ENCODE measurements at places on chromosomes 5 and 9. TPM values are rescaled to one million over a fixed set of nuclear protein-coding genes. Genes with fewer than 3 reads are reported as not detected.

- no peak for DNase-seq
Observed at GRCh38 chr5:113036826-113037225, 60.2 kb downstream of the DCP2 start.

DRD1 gene
- not detected for total RNA-seq

GRCh38 chr5:174721530-174722432 is 2.6 kb upstream of the MSX2 start:
- no peak for DNase-seq

GLDC gene
- total RNA-seq: 145 TPM

- no peak for DNase-seq
Observed at GRCh38 chr5:59140133-59140532, 557.3 kb downstream of the RAB3C start.

DNA sequence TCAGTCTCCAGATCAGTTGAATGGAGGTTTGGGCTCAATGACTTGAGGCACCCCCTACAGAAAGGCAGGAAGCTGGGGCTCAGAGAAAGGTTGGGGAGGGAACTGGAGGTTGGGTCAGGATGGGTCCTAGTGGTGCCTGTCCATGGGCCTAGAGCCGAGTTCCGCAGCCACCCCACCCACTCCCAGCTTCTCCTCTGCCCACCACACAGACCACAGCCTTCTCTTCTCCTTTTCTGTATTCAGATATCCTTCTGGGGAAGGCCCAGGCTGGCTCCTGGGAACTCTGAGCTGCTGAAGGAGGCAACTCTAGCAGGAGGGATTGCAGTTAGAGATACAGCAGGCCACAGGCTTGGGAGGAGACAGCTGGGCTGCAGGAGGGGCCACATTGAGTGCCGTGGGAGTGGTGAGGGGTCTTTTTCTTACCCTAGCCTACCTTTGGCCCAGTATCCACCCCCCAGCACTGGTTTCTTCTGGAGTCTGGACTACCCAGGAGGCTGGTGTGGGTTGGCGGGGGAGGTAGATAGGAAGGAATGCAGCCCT is 15.4 kb upstream of the PTGS1 start:
- no peak for DNase-seq

STOML2 gene
- total RNA-seq: 210 TPM

NR2F1 gene
- 0.34 TPM for total RNA-seq

UCK1 gene
- 28.0 TPM for total RNA-seq

GRCh38 chr9:93288341-93288740 is 104.4 kb downstream of the WNK2 start:
- no peak for DNase-seq

PCDHA10 gene
- total RNA-seq: 12.0 TPM

ADAMTS19 gene
- total RNA-seq: 30.5 TPM

DNA sequence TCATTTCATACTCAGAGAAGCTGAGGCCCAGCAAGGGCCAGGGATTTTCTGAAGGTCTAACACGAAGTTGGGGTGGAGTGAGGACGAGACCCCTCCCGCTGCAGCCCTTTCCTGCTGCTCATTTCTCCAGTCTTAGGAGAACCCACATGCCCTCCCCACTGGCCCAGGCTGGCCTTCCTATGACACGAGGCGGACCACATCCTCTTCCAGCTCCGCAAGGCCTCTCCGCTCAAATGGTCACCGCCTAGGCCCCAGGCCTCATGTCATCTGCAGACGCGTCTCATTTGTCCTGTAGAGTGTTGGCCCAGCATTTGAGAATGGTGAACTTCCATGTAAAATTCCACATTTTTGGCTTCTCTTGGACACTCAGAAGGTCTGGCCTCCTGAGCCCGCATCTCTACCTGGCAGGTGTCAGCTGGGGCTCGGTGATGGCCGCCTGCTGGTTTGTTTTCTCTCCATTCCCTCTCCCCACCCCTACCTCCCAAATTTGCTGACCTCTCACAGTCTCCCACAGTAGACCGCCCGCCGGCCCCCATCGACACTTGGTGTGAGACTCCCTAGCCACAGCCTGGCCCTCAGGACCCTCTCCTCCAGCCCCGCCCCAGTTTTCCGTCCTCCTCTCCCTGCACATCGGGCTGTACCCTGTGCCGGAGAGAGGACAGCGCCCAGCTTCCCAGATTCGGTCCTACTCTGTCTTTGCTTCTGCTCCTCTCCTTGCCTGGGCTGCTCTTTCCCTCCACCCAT is 51.7 kb downstream of the ERGIC1 start:
- no peak for DNase-seq

SYK gene
- 7.4 TPM for total RNA-seq

- no peak for DNase-seq
Observed at GRCh38 chr5:119340597-119341218, 15.1 kb upstream of the TNFAIP8 start.

SNAPC4 gene
- 20.0 TPM for total RNA-seq

DNA sequence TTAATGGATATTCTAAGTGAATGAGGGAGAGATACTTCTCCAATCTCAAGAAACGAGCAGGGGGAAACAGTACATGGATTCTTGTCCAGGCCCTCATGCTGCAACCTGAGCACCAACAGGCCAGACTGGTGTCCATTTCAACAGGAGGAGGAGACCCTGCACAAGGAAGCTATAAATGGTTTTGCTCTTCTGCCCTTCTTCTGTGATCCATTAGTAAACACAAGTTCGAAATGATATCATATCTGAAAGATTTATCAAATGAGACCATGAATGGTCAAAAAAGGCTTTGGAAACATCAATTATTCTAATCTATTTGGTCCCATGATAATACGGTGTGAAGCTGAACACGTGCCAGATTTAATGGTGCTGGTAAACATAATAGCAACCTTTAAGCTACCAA is 109.8 kb downstream of the NR6A1 start:
- DNase-seq: no peak

DNA sequence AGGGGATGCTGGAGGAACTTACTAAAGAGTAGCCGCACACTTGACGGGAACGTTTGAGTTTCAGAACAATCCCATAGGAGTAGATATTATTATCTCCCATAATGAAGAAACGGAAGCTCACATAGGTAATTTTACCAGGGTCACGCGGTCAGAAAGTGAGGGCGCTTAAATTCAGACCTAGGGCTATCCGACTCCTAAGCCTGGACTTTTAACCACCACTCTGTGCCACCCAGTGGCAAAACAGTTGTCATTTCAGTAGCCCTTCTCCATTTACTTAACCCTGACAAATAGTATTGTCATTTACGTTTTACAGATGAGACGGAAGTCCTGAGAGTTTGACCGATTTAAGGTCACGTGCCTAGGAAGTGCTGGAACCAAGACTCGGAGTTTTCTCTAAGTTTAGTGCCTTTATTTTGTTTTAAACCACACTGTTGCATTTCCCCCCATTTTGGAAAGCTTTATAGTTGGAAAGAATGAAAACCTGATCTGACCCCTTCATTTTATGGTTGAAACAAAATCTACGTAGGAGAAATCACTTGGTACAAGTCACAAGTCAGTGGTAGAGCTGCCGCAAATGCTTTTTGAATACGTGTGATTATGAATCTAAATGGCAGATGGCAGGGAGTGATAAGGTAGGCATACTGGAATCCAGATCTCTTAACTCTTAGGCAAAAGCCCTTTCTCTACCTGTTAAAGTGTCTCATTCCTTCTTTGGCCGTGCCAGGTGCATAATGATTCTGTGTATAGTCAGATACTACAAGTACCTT is 650 bp downstream of the MRRF start:
- DNase-seq: no peak

SLC34A1 gene
- not detected for total RNA-seq

NFIB gene
- 12.5 TPM for total RNA-seq

RNF38 gene
- 56.4 TPM for total RNA-seq

GRCh38 chr9:110967196-110967595 is 71.1 kb downstream of the LPAR1 start:
- no peak for DNase-seq

- DNase-seq: no peak
Observed at GRCh38 chr5:93590493-93590892, 7.5 kb downstream of the NR2F1 start.

- DNase-seq: no peak
Observed at GRCh38 chr5:96885518-96886338, 9.4 kb downstream of the ERAP2 start.

APBA1 gene
- 0.94 TPM for total RNA-seq

- DNase-seq: peak; percentile 84
Observed at GRCh38 chr9:14428781-14429230, 114.9 kb upstream of the NFIB start.

DNA sequence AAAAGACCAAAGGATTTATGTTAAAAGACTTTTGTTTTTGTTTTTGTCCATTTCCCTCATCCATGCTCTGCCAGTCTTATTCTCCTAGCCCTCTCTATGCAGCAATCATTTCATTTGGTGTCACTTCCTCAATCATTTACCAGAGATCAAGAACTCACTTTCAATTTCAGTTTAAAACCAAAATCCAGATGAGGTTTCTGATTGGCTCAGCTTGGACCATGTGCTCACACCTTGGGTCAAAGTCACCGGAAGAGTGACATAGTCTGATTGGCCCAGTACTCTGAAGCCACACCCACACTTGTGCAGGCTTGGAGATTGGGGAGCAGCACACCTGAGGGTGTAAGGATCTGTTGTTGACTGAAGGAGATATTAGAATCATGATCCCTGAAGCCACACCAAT is 79.6 kb downstream of the TLR4 start:
- no peak for DNase-seq

GAS1 gene
- total RNA-seq: 5.0 TPM

GPRIN1 gene
- 5.8 TPM for total RNA-seq

DNA sequence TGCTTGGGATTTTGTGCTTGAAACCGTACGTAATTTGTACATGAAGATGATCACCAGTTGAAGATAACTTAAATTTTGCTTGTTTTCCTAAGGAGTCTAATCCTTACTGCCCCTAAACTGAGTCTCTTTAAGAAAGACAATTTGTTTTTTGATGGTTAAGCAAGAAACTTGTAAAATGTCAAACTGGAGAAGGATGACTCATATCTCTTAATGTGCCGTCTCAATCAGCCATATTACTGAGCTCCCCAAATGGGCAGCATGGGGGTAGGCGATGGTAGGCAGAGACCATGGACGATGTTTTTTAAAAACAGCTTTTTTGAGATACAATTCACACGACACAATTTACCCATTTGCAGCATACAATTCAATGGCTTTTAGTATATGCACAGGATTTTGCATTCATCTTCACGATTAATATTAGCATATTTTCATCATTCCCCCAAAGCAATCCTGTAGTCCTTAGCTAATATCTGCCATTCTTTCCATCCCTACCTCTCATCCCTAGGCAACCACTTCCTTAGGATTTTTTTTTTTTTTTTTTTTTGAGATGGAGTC is 14.3 kb downstream of the ARHGAP26 start:
- DNase-seq: no peak

- DNase-seq: no peak
Observed at GRCh38 chr9:78029551-78030295, 1.9 kb downstream of the GNAQ start.

GRCh38 chr9:113910036-113910639 is 34.0 kb downstream of the ZNF618 start:
- DNase-seq: no peak

ZNF608 gene
- total RNA-seq: 44.4 TPM

DNA sequence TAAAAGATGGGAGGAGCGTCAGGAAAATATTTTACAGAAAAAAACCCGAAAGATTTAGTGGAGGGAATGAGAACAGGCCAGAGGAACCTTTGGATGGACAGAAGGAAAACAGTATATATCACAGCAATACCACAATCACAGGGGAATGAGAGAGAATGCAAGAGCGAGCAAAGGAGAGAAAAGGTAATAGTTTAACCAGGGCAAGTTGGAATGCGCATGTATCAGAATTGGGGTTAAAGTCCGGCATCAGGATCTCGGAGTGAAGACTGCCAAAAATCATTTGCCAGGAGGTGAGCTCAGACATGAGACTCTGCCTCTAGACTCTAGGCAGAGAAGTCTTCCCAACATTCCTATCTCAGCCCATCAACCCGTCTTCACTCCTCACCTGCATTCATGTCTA is 36.8 kb downstream of the PCDHGC5 start:
- no peak for DNase-seq

DNA sequence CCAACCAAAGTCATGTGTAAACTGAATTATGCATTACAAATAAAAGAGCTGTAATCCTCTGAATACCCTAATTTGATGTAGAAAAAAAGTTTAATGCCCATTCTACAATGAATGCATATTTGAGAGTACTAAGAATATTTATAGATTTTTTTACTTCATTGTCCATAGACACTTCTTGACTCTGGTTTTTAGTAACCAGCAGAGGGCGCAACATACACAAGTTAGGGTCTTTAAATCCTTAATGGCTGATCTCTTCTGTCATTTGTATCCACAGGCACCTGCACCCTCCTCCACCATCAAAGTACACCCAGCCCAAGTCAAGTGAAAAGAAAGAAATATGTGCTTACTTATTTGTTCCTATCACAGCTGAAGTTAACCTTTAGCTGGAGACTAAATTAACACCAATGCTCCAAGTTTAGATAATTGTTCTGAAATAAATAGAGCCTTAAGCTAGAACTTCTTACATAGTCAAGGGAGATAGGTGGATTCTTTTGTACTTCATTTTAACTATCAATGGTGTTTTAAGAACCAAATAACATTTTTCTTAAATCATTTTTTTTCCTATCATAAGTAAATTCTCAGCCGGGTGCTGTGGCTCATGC is 524.2 kb upstream of the DAB2 start:
- DNase-seq: peak; percentile 14

SHC3 gene
- total RNA-seq: 4.2 TPM

BASP1 gene
- 123 TPM for total RNA-seq

DNA sequence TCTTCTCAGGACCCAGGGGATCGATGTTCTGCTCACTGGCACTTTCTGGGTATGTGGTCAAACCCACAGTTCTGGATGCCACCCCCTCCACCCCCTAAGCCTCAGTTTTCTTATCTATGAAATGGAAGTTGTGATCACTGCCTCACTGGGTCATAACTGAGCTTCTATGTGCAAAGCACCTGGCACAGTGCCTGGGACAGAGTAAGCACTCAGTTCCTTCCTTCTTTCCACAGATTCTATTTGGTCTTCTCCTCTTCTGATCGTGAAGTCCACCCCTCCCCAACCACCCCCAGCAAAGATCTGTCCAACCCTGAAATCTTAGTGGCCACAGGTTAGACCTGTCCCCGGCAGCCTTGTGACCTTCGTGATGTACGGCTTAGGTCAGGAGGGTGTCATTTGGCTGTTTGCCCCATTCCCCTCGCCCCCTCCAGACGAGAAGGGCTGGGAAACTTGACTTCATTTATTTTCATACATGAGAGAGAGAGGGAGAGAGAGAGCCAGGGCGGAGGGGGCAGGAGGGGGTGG is 181.4 kb downstream of the FGF18 start:
- no peak for DNase-seq

- DNase-seq: no peak
Observed at GRCh38 chr9:97072285-97072776, 33.4 kb upstream of the CTSV start.
